Stimulated activated CD4-positive, alpha-beta T cell treated with anti-CD3 and anti-CD28 coated beads, Interleukin-2, amount 100 ng/mL, for 48 hours (primary cell): ENCODE measurements at places on chromosomes 2 and 18.

DNA sequence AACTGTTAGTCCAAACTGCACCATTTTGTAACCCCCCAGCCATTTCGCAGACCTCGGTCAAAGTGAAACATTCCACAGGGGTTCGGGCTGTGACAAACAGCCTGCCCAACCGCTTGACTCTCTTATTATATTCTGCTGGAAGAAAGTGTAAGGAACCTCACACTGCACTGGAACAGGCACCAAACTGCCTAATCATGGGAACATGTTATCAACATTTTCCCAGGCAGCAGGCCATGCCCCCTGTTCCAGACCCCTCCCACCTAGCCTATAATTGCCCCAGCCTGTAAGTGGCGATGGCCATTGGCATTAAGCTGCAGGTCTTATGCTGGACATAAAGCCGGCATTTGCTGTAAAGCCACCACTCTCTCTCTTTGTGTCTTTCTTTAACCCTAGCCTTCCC is 16.9 kb downstream of the LYG2 start:
- DNase-seq, result no peak

DNA sequence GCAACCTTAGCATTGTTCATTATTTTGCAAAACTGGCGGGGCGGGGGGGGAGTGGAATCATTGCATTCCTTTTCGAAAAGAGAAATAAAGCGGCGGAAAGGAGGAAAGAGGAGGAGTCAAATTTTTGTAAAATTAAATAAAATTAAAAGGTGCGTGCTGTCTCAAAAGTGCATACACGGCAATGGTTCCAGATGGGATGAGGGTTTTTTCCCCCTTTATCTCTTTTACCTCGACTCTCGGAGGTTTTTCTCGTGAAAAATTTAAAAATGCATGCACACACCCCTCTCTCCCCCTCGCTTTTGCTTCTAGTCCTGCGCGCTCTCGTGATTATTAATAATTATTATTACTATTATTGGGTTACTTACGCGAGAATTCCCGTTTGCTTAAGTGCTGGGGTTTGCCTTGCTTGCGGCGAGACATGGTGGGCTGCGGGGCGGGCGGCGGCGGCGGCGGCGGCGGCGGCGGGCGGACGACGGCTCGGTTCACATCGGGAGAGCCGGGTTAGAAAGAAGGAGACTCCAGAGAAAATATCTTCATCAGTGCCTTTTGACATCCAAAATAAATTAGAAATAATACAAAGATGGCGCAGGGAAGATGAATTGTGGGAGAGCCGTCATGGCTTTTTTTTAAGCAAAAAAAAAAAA is 481 bp downstream of the BCL11A start:
- no peak for DNase-seq

GRCh38 chr2:189249171-189249570 is 69.6 kb upstream of the COL5A2 start:
- DNase-seq, result no peak

- no peak for DNase-seq
Observed at GRCh38 chr18:67139899-67140298, 376.6 kb downstream of the DSEL start.

GRCh38 chr2:197080578-197081216 is 154.2 kb upstream of the PGAP1 start:
- DNase-seq, result no peak

DNA sequence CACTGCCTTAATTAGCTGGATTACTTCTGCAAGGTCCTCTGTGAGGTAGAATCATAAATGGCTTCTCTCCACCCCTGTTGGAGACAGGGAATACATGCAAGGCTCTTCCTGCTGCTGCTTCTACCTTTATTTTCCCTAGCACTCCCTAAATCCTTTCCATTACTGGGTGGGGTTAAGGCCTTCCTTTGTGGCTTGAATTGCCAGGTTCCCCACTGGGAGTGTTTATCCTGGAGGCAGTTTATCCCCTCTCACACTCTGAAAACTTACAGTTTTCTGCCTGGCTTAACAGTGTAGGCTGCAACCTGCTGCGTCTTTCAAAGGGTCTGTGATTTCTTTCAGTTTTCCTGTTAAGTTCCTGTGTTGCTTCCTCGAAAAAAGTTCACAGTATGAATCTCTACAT is 1062.3 kb upstream of the CRIM1 start:
- DNase-seq, result no peak
